ENCODE measurements at places on chromosomes 3 and 15.

DNA sequence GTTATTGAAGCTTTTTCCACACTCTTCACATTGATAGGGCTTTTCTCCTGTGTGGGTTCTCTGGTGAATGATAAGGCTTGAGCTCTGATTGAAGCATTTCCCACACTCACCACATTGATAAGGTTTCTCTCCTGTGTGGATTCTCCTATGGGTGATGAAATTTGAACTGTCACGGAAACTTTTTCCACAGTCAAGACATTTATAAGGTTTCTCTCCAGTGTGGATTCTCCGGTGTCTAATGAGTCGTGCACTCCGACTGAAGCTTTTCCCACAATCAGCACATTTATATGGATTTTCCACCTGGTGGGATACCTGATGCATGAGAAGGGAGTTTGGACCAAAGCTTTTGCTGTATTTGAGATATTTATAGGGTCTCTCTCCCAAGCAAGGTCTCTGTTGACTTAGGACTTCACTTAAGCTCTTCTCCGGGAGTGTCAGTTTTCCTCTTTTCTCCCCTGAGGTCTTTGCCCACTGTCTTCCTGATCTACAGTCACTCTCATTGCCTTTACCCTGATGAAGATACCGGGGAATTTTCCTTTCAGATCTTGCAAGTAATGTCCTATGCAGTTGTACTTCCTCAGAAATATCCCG lies 9.4 kb downstream of the ZSCAN29 start:
- DNase-seq, result no peak
- H3K4me3 ChIP-seq, result no peak overlapping the region
- no peaks in the 10 kb centered on the region for H3K27me3 ChIP-seq
- H3K4me1 ChIP-seq, result no peaks in the 10 kb centered on the region

DNA sequence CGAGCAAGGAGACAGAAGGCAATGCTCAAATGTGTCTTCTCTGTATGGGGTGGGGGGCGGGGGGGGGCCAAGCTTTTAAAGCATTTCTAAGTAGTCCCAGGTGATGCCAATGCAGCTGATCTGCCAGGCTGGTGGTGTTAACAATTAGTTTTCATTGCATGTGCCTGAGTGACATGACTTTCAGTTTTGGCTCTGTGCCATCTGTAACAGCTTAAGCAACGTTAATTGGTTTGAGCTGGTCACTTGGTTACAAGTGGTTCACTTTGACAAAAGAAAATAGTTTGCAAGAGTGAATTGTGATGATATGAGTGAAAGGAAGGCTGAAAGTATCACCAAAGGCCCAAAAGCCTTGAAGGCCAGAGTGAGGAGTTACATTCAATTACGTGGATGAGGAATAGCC lies 26.4 kb upstream of the LRIG1 start:
- H3K36me3 ChIP-seq, result no peaks in the 10 kb centered on the region
- H3K4me1 ChIP-seq, result no peaks in the 10 kb centered on the region
- no peak for DNase-seq
- no peaks in the 10 kb centered on the region for H3K27me3 ChIP-seq

GRCh38 chr3:17972476-17972875 lies 230.0 kb upstream of the TBC1D5 start:
- H3K4me3 ChIP-seq, result no peak overlapping the region
- no peaks in the 10 kb centered on the region for H3K4me1 ChIP-seq
- no peaks in the 10 kb centered on the region for H3K27me3 ChIP-seq
- no peaks in the 10 kb centered on the region for H3K36me3 ChIP-seq
- no peak overlapping the region for H3K27ac ChIP-seq
- no peak for DNase-seq

DNA sequence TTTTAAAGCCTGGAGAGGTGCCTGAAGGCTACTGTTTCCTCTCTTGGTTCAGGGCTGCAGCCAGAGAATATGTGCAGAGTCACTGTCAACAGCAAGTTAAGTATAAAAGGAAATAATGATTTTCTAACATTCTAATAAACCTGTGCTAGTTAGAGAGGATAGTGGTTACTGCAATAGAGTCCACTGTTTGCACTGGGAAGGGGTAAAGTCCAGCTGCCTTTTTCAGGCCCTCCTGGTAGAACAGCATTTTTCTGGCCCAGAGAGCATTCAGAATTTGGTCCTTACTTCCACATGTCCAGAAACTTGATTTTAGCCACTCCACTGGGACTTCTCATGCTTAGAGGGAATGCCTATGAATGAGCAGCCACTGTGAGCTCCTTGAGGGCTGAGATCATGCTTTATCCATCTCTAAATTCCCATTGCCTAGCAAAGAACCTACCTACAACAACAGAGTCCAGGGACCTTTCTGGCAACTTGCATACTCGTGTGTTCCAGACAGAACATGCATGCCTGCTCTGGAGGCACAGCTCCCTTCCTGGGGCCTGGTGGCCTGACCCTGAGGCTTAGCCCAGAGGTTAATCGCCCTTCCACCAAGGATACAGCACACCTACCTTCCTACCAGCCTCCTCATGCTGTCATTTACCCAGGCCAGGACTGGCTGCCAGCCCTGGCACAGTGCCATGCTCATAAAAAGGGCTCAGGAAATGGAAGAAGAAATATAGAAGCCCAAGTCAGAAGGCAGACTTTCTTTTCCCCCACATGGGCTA lies 50.3 kb upstream of the ATP13A3 start:
- H3K4me3 ChIP-seq, result no peak overlapping the region
- peaks cover 11% of the 10 kb centered on the region for H3K4me1 ChIP-seq
- no peaks in the 10 kb centered on the region for H3K36me3 ChIP-seq
- no peak overlapping the region for H3K27ac ChIP-seq

- no peaks in the 10 kb centered on the region for H3K36me3 ChIP-seq
- no peak for DNase-seq
- H3K27ac ChIP-seq, result no peak overlapping the region
- H3K27me3 ChIP-seq, result no peaks in the 10 kb centered on the region
- H3K4me1 ChIP-seq, result no peaks in the 10 kb centered on the region
These were observed 26.8 kb upstream of the MKRN3 start for GRCh38 chr15:23538648-23539047.

DNA sequence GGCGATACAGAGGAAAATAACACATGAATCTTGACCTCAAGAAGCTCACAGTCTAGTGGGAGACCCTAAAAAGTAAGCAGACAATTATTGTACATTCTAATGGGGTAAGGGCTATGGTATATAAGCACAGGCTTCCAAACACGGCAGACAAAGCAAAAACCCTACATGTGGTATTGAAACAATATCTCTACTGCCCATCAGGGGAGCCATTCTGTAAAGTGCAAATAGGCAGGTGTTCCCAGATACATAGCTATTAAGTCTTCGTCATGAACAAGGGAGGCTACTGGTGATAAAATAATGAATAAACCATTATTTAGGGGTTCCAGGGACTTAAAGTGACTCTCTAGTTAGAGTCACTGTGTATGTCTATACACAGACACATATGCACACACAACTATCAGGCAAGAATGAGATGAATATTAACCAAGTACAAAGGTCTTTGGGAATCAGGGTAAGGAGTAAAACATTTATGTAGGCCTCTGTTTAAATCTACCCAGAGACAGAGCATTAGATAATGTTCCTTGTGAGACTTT lies 38.7 kb upstream of the ASB14 start:
- no peaks in the 10 kb centered on the region for H3K27me3 ChIP-seq
- no peaks in the 10 kb centered on the region for H3K4me1 ChIP-seq
- H3K27ac ChIP-seq, result no peak overlapping the region
- no peaks in the 10 kb centered on the region for H3K36me3 ChIP-seq
- H3K4me3 ChIP-seq, result no peak overlapping the region
- no peak for DNase-seq

GRCh38 chr15:101618076-101618475 lies 34.1 kb downstream of the TM2D3 start:
- peak overlapping the region; percentile 92 for H3K27ac ChIP-seq
- no peaks in the 10 kb centered on the region for H3K36me3 ChIP-seq
- H3K4me1 ChIP-seq, result peaks cover 66% of the 10 kb centered on the region
- no peaks in the 10 kb centered on the region for H3K27me3 ChIP-seq
- H3K4me3 ChIP-seq, result no peak overlapping the region

DNA sequence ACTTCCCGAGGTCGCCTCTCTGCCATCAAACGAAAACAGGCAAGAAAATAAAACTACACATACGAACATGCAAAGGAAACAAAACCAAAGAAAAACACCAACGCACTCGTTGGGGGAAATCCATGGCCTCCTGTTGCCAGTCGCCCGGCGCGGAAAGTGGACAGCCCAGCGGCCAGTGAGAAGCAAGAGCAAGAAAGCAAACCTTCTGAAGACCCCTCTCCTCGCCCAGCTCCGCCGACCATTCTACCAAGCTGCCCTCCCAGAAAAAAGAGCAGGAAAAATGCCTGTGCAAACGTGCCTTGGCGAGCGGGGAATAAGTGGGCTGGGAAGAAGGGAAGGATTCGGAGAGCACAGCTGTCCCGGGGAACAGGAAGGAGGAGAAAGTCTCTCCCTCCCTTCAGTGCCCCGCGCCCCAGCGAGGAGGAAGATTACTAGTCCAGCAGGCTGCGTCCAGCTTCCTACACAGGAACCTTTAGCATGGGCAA lies 802 bp upstream of the NECTIN3 start:
- H3K27me3 ChIP-seq, result no peaks in the 10 kb centered on the region
- H3K27ac ChIP-seq, result peak overlapping the region; percentile 78
- peak overlapping the region; percentile 79 for H3K4me3 ChIP-seq
- H3K4me1 ChIP-seq, result peaks cover 13% of the 10 kb centered on the region
- DNase-seq, result no peak

DNA sequence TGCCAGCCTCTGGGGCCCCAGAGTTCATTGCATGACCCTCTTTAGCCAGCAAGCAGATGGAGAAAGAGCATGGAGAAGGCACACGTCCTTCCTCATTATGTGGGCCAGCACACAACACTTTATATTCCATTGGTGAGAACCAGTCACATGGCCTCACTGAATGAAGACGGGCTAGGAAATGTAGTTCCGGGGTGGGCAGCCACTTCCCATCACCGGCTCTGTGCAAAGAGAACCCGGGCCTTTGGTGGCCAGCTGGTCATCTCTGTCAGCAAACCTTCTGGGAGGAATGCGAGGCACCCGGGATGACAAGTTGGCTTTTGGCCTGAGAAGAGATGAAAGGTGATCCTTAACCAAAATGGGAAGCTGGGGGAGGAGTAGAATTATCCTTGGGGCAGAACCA lies 90.2 kb upstream of the VGLL4 start:
- H3K27me3 ChIP-seq, result no peaks in the 10 kb centered on the region
- H3K36me3 ChIP-seq, result no peaks in the 10 kb centered on the region
- DNase-seq, result no peak

DNA sequence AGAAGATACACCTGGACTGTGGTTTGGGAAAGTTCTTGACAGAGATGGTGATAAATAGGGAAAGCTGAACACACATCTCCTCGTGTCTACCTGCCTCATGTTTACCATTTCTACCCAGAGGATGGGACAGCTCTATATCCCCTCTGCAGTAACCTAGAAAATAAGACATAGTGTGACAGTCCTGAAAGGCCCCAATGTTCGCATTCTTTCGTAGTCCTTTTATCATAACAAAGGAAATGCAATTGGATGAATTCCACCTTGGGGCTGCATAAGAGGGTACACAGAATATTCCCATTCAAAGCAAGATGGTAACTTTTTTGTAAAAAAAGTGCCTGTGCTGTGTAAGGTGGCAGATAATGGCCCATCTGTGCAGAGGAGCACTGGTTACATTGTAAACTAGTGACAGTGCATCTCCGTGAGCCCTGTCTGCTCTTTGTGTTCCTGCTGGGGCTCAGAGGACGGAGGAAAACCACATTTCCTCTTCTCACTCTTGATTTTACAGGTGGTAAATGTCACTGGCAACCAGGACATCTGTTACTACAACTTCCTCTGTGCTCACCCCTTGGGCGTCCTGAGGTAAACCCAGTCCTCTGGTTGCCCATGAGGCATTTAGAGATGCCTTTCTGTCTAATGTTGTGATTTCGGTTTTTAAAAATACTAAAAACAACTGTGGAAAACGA lies 74.3 kb downstream of the SIDT1 start:
- no peaks in the 10 kb centered on the region for H3K36me3 ChIP-seq
- no peaks in the 10 kb centered on the region for H3K27me3 ChIP-seq
- peaks cover 7% of the 10 kb centered on the region for H3K4me1 ChIP-seq

GRCh38 chr3:61948699-61949305 lies 387.4 kb downstream of the PTPRG start:
- H3K27ac ChIP-seq, result no peak overlapping the region
- H3K36me3 ChIP-seq, result no peaks in the 10 kb centered on the region
- no peak overlapping the region for H3K4me3 ChIP-seq
- peaks cover 52% of the 10 kb centered on the region for H3K4me1 ChIP-seq

GRCh38 chr3:140726066-140726465 lies 48.2 kb downstream of the TRIM42 start:
- no peak for DNase-seq
- no peaks in the 10 kb centered on the region for H3K27me3 ChIP-seq
- H3K4me3 ChIP-seq, result no peak overlapping the region
- no peaks in the 10 kb centered on the region for H3K4me1 ChIP-seq

- H3K27ac ChIP-seq, result no peak overlapping the region
- peaks cover 91% of the 10 kb centered on the region for H3K4me1 ChIP-seq
- no peak overlapping the region for H3K4me3 ChIP-seq
- no peaks in the 10 kb centered on the region for H3K27me3 ChIP-seq
These were observed 72.5 kb downstream of the MITF start for GRCh38 chr3:69811452-69812401.

GRCh38 chr3:112734171-112734570 lies 93.2 kb upstream of the CCDC80 start:
- no peak overlapping the region for H3K4me3 ChIP-seq
- DNase-seq, result no peak
- H3K36me3 ChIP-seq, result no peaks in the 10 kb centered on the region

DNA sequence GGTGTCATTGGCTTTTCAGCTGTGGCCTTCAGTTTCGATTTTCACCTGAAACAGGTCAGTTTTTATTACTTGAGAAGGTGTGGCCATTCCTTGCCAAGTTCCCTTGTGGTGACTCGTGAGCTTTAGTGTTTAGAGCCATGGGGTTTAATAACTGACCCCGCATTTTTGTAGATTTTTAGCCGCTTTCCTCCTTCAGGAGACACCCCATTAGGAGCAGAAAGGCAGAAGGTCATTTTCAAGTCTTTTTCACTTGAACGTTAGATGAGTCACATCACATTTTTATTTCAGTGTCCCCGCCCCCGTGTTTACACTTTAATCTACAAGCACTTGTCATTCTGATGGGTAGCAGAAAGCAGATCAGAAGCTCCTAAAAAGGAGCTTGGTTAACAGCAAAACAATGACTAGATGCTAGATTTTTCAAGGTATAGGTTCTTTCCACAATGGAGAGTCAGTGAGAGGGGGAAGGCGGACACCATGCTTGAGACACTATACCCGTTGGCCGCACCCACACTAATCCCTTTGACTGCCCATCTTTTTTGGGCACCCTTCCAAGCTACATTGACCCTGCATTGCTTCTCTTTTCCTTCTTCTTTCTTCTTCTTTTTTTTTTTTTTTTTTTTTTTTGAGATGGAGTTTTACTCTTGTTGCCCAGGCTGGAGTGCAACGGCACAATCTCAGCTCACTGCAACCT lies 132.7 kb downstream of the GHSR start:
- H3K36me3 ChIP-seq, result no peaks in the 10 kb centered on the region
- DNase-seq, result no peak
- peak overlapping the region; percentile 1 for H3K27ac ChIP-seq
- peaks cover 83% of the 10 kb centered on the region for H3K4me1 ChIP-seq

DNA sequence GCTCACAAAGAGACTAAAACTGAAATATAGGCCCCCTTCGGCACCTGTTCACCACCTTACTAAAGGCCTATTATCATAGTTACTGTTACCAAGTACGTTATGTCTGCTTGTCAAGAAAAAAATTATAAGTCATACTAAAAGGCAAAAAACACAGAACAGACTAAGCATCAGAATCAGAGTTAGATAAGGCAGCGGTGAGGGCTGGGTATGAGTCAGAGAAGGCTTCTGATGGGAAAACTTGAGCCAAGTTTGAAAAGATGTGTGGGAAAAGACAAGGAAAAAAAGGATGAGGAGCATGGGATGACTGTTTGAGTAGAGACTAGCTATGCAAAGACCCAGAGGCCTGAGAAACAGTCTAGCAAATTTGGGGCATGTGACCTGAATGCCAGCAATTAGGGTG lies 387.2 kb upstream of the SGO1 start:
- H3K27ac ChIP-seq, result no peak overlapping the region
- no peaks in the 10 kb centered on the region for H3K36me3 ChIP-seq
- no peaks in the 10 kb centered on the region for H3K27me3 ChIP-seq
- no peaks in the 10 kb centered on the region for H3K4me1 ChIP-seq
